ENCODE measurements at places on chromosomes 13 and 19.

DNA sequence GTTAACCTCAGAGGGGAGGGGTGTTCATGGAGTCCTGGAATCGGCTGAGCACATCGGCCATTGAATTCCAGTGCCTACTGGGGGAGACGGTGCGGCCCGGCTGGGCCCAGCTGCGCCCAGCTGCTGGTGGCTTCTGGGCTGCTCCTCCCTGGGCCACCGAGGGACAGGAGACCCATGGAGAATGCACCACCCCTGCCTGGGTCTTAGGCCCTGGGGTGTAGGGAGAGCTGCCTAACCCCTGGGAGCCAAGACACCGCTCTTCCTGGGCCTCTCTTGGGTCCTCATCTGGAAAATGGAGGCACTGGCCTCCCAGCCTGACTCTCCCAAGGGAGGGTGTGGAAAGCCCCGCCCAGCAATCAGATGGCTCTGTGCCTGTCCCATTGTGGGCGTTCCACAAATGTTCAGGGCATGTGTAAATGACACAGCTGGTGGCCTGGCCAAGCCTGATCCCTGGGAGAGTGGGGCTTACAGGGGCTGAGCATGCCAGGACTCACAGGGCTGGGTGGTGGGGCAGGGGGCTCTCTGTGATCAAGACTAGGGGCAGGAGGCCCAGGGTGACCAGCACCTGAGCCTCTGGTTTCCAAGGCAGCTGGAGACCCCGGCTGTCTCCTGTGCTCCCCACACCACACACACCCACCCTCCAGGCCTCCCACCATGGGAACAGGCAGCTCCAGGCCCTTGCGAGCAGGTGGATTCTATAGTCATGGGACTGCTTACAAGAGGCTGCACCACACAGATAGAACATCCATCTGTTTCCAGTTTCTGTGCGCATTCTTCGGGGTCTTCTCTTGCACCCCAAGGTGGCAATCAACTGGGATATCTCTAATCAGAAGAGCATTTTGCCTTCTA, 150.9 kb downstream of the URI1 start:
- no peak for DNase-seq

GRCh38 chr13:28493740-28494503, 1.0 kb downstream of the FLT1 start:
- no peak for DNase-seq

DNA sequence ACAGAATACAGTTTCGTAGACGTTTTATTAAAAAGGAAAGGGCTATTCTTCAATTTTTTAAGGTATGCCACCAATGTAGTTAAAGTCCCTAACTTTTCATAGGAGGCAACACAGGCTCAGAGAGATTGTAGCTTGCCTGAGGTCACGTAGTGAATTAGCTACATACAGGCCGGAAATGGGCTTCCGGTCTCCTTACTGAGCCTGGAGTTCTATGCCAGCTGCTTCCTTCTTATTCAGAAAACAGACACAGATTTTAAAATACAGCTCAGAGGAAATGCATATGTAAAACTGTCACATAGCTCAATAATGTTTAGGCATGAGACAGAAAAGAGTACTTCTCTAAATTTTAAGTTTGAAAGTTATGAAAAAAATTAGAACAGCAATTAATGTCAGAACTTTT, 85.4 kb upstream of the TUBA3C start:
- DNase-seq = no peak

- DNase-seq = peak; percentile 71
Observed at GRCh38 chr13:46321494-46322225, 65.4 kb downstream of the RUBCNL start.

DNA sequence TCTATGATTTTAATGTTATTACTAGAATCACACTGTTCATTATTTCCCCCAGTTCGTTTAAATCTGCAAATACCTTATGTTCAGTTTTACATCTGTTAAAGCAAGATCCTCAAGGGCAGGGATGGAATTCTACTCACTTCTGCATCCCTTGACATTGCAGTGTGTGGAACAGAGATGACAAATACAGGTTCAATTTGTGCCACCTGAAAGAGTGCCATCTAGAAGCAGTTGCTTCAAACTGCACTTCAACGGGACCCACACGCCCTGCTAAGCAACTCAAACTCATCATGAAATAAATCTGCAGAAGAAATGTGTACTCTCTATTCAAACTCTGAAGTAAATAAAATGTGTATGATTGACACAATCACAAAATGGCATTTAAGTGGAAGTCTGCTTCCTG, 44.5 kb downstream of the RUBCNL start:
- DNase-seq = no peak

DNA sequence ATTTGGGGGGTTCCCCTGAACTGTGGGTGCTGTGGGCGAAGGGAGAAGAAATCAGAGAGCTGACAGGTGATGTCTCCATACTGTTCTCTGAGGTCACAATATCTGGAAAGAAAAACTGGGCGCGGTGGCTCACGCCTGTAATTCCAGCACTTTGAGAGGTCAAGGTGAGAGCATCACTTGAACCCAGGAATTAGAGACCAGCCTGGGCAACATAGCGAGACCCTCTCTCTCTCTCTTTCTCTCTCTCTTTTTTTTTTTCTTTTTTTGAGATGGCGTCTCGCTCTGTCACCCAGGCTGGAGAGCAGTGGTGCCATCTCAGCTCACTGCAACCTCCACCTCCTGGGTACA, 21.9 kb downstream of the IQCN start:
- DNase-seq = no peak

DNA sequence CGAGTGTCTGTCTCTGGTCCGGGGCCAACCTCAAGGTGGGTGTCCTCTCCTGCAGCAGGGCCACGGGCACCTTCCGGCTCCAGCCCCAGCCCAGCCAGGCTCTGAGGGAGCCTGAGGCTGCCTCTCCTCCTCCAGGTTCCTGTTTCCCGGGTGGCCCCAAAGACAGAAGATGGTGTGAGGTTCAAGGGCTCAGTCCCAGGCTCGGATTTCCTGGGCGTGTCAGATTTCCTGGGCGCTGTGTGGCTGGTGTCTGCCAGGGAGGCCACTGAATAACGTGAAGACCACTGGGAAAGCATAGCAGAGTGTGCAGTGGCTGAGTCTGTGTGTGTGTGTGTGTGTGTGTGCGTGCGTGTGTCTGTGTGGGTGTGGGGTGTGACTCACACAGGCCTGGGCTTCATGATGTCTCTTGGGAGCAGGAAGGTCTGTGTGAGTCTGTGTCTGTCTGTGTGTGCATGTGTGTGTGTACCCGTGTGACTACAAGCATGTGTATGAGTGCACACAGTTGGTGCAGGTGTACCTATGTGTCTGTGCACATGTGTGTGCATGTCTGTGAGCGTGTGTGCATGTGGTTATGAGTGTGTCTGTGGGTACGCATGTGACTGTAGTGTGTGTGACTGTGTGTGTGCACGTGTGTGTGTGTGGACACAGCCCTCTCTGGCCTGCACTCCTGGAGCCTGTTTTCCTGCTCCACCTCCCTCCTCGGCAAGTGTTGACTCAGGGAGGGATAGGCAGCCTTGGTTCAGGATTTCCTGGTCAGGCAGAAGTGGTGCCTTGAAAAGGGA, 28.3 kb downstream of the CEBPA start:
- DNase-seq = peak; percentile 18

GRCh38 chr13:83378908-83379307, 503.4 kb downstream of the SLITRK1 start:
- no peak for DNase-seq

- no peak for DNase-seq
Observed at GRCh38 chr19:53871454-53871853, 3.8 kb downstream of the MYADM start.

- DNase-seq = no peak
Observed at GRCh38 chr19:33442706-33443105, 69.2 kb downstream of the CEBPG start.
